ENCODE measurements at places on chromosomes 16 and 17.

- no peak for DNase-seq
Measured at GRCh38 chr16:79066561-79066960, 534.0 kb downstream of the MAF start.

- DNase-seq, result no peak
Measured at GRCh38 chr17:59007995-59008394, 98.7 kb downstream of the TRIM37 start.

GRCh38 chr17:59328601-59329000, 2.9 kb upstream of the YPEL2 start:
- no peak for DNase-seq

DNA sequence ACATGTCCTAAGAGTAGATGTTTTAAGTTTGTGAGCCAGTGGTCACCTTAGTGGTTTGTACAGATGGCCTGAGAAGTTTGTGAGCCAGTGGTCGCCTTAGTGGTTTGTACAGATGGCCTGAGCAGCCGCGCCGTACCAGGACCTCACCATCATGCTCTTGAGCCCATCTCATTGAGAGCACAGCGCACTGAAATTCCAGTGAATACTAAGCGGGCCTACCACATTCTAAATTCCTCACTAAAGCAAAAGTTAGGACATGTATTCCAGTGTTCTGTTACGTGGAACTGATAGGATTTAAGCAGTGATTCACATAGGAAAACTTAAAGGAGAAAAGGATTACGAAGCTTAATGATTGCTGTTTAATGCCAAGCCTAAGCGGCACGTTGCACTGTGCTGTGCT, 3.9 kb downstream of the USP10 start:
- no peak for DNase-seq

DNA sequence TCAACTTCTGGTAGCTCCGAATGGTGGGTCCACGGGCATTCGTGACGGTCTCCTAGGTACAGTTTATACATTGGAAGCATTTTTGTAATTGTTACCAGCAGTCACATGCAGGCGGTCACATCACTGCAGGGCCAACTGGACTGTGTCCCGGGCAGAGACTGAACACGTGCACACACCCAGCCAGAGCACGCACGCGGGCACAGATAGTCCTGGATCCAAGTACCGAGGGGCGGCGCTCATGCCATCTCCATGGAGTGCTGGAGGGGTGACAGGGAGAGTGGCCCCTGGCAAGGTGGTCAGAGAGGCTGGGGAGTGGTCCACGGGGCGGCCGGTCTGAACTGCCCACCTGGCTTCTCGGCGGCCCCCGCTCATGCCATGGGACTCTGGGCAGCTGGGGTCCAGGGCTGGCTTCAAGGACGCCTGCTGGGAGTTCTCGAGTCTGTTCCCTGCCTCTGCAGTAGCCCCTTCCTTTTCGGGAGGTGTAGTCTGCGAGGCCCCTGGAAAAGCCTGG, 34.2 kb downstream of the BAIAP2 start:
- no peak for DNase-seq

GRCh38 chr16:11356573-11357331, 11.5 kb downstream of the RMI2 start:
- no peak for DNase-seq

- DNase-seq, result no peak
Measured at GRCh38 chr16:5549802-5550201, 452.2 kb upstream of the EEF2KMT start.

DNA sequence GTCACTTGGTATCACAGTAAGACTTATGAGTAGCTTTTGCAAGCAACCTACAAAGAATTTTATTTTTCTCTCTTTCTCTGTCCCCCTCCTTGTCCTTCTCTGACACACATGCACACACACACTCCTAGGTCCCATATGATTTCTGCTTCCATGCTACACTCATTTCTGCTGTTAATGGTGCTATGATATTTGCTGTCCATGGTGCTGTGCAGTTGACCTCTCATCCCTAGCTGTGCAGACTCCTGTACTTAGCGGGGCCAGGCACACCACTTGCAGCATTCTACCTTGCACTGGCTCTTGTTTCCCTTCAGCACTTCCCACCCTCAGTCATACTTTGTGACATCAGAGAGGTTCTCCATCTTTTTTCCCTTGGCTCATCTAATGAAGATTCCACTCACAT, 158.9 kb upstream of the CNTNAP4 start:
- no peak for DNase-seq

GRCh38 chr16:11650641-11651591, 17.3 kb upstream of the SNN start:
- no peak for DNase-seq
